ENCODE measurements at places on chromosomes 16 and 17. TPM values are rescaled to one million over a fixed set of nuclear protein-coding genes. Genes with fewer than 3 reads are reported as not detected.

KIF2B gene
- total RNA-seq = not detected

DNA sequence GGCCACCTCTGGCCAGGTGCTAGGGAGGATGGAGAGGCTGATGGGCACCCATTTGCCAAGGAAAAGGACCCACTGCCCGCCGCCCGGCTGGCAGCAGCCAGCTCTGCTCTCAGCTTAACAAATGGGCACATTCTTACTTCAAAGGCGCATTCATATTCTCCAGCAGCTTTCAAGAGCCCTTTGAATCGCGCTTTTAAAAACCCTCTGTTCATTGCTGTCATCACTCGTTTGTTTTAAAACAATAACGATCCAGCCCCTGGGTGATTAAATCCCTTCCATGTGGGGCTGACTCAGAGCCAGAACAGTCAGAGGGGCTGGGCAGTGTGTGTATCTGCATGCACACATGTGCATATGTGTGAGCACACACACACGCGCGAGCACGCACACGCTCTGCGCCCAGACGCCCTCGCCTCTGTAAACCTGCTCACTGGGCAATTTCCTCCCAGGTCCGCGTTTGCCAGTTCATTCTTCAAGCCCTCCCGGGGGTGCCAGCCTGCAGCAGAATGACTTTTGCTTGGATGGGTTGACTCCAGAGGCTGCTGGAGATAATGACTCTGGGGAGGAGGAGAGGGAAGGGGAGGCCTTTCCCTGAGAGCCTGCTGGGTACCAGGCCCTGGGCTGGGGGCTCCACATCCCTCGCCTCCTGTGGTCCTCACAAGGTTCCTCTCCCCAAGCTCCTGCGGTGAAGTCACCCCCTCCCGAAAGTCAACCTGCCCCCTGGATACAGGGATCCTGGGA is 133.1 kb downstream of the SDK2 start:
- ATAC-seq = no peak

DNA sequence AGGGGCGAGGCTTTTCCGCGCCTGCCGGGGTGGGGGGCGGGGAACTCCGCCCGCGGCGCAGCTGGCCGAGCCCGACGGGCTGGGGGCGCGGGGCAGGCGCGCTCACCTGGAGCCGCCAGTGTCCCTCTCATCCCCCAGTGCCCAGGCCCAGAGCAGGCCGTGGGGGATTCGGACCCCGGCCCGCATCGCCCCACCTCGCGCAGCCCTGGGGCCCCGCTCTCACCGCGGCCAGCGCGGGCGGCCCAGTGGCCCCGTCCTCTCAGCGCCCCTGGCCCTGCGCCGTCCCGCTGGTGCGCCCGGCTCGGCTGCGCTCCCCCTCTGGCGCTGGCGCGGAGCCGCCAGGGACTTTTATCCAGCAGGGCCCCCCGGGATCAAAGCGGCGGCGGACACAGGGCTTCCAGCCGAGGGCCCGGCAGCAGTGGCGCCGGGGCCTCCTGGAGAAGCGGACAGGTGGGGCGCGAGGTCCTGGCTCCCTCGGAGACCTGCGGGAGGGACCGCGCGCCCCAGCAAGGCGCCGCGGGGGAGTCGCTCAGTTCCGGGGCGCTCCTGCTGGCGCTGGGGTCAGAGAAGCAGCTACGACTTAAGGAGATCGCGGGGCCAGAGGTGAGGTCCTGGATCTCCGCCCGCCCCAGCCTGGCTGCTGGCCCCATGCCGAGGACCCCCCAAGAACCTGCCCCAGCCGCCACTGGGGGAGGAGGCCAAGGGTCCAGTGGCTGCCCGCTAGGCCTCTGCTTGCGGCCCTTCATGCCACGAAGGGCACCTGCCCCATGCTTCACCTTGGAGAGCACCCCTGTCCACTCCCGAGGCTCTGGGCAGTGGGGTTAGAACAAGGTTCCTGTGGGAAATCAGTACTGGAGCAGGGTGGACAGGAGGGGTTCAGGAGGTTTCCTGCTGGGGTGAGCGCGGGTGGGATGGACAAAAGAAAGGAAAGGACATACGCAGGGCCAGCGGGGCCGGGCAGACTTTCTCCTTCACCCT is 823 bp upstream of the NOTUM start:
- ATAC-seq = no peak

GRCh38 chr17:76476736-76477135 is 9.3 kb downstream of the AANAT start:
- ATAC-seq = no peak

GRCh38 chr17:77691216-77692085 is 267.1 kb upstream of the TNRC6C start:
- ATAC-seq = no peak

GRCh38 chr16:31476303-31477219 is 4.6 kb downstream of the TGFB1I1 start:
- peak; percentile 90 for ATAC-seq

GRCh38 chr16:64089697-64090096 is 1032.2 kb downstream of the CDH11 start:
- ATAC-seq = no peak

CACNG1 gene
- not detected for total RNA-seq

- no peak for ATAC-seq
Observed at GRCh38 chr17:79951361-79952264, 84.1 kb downstream of the TBC1D16 start.

SLC6A4 gene
- not detected for total RNA-seq

- ATAC-seq = no peak
Observed at GRCh38 chr16:87832137-87832527, 37.2 kb downstream of the SLC7A5 start.

DNA sequence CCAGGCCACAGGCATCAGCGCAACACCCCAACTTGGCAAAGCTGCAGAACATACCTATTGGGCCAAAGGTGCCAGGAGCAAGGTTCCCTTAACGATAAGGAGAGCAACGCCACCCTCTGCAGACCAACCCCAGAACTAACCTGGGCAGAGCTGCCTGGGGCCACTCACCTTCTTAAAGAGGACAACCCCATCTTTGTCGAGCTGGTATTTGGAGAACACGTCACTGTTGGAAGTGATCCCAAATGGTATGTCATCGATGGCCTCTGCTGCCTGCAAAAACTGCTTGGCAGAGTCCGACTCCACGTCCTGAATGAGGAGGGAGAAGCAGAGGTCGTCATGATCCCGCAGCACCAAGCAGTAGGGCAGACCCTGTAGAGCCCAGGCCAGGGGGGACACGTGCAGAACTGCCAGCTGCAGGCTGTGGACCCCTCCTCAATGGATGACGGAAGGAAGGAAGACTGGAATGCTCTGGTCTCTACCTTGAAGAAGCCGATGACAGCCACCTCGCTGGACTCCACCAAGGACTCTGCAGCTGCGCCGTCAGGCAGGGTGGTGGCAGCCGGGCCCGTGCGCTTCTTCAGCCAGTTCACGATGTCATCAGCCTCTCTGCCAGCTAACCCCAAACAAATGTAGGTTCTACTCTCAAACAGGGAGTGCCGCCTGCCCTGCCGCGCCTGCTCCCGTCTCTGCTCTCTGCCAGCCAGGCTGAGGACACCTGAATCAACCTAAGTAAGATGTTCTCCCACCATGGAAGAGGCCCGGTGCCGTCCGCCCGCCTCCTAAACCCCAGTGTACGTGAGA is 5.2 kb downstream of the P4HB start:
- no peak for ATAC-seq

ITGA2B gene
- total RNA-seq = 2.2 TPM

GRCh38 chr17:41013606-41014005 is 4.7 kb upstream of the KRTAP3-1 start:
- no peak for ATAC-seq

DNA sequence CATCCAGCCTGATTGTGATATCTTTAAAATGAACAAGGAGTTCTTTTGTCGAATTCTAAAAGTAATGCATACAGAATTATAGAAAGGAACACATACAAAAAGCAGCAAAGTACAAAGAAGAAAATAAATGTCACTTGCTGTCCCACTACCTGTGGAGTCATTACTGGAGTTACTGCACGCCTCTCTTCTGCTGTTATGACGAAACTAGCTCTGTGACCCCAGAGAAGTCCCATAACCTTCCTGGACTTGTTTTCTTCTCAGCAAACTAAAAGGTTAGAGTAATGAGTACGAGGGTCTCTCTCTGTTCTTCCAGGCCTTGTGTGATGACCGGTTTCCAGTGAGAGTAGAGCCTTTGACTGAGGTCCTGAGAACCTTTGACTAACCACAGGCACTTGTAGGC is 26.9 kb downstream of the BANP start:
- ATAC-seq = peak; percentile 60

PIK3R6 gene
- 7.6 TPM for total RNA-seq

Measured in activated T-helper 17 cell treated with anti-CD3 and anti-CD28 coated beads, Interleukin-2, amount 50 U/mL, for 72 hours (primary cell).